Omental fat pad (tissue), 4 donors: ENCODE measurements at places on chromosomes 13 and 19.
A peak's percentile ranks its signal among the peaks of the same experiment; 100 is the strongest.

GRCh38 chr13:46748300-46748699 is 48.7 kb downstream of the ESD start:
- no peak for DNase-seq

- DNase-seq: no peak
These were observed 67.8 kb downstream of the SUCLA2 start for GRCh38 chr13:47932950-47933923.

DNA sequence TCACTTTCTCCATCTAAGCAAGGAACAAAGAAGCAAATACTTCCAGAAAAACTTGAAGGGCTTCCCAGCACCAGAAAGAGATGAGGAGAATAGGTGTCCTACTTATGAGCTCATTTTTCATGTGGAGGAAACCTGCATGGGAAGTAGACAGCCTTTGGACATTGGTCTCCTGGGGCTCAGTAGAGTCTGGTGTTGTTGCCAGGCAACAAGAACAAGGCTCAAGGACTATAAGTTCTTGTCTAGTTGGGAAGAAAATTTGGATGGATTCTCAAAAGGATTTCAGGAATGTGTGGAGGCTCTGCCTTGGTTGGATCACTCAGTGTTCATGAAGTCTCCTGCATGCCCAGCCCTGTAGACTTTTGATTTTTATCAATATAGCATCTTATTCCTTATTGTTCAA is 84.5 kb downstream of the MBNL2 start:
- no peak for DNase-seq

DNA sequence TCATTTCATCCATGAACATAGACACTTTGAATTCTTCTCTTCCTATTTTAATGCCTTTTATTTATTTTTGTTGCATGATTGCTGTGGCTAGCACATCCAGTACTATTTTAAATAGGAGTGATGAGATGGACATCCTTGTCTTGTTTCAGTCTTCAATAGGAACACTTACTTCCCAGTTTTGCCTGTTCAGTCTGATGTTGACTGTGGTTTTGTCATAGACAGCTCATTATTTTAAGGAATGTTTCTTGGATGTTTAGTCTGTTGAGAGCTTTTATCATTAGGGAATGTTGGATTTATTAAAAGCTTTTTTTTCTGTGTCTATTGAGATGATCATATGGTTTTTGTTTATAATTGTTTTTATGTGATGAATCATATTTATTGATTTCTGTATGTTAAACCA is 586.6 kb downstream of the SLITRK1 start:
- DNase-seq: no peak

DNA sequence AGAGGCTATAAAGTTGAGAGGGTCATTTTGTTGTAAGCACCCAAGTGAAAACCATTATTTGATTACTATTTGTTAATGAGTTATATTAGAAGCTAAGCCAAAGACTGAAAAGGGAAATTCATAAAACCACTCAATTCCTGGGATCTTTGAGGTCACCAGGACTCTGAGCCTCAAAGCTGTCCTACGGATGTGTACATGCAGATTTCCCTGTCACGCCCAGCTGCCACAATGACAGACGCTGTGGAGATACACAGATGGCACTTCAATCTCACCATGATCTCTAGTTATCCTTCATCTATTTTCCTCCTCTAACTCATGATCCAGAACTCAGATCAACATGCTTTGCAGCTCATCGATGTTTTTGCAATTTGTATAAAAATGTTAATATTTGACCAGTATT is 403.5 kb upstream of the MIR17HG start:
- no peak for DNase-seq

GRCh38 chr19:18785179-18786124 is 5.7 kb downstream of the COMP start:
- DNase-seq: peak; percentile 48

- no peak for DNase-seq
These were observed 41.7 kb upstream of the TFDP1 start for GRCh38 chr13:113542751-113543424.

GRCh38 chr19:51098365-51099046 is 9.7 kb downstream of the CTU1 start:
- no peak for DNase-seq
